M059J (cell line): ENCODE measurements at places on chromosomes 4 and X.

DNA sequence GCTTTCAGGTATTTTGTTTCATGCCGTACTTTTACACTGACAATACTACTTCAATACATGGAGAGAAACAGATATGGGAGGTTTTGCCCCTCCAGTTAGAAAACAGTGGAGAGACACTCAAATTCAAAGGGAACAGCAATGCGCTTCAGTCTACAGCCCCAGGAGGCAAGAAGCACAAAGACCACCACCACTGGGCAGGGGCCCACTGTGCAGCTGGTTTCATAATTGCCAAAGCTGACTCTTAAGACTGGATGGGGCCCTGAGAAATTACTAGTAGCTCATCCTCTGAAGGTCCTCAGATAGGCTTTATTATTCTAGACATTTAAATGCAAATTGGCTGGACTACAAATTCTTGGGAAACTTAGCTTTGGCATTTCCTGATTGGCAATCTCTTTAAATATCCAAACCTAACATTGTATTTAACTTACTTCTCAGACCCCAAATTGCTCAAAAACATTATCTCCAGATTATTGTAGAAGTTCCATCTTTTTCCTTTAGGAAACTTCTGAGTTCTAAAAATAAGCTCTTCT, 85.9 kb upstream of the GPR34 start:
- no peak for DNase-seq

DNA sequence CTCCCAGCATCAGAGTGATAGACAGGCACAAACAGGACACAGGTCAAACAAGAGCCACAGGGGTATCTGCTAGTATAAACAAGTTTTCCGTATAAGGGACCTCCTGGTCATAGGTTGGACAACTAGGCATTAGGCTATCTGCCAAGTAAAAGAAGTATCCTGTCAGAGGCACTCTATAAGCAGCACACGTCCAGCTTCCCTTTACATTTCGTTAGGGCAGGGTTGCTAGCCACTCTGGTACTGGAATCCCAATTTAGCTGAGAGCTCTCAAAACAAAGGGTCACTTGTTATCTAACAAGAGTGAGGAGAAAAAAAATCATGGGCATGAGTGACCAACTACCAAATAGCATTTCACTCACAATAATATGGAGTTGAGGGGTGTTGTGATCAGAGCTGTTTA, 780.7 kb upstream of the DIAPH2 start:
- DNase-seq, result no peak

DNA sequence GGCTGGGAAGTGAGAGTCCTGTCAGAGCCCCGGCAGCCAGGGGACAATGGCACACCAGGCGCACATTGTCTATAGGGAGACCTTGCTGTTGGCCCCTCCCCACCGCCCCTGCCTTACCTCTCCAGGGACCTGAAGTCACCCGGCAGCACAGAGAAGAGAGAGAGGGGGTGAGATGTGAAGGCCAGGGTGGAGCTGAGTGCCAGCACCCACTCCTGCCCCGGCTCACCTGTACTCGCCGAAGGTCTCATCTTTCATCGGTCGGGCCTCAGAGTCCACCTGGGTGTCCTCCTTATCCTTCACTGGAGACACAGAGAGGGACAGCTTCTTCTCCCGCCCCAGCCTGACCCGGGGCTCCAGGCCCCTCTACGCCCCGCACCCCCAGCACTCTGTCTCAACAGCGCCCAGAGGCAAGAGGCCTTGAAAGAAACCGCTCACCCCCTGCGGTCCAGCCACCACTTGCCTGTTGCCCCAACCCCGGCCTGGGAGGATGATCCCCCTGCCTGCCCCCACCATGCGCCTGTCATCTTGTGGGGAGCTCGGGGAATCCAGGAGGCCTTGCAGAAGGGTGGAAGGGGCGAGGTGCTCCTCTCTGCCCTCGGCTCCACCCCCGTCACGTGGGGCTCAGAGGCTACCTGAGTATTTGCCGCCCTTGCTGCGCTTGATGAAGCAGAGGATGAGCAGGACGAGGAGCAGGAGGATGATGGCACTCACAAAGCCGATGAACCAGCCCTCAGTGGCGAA, 22.6 kb downstream of the L1CAM start:
- DNase-seq, result no peak

DNA sequence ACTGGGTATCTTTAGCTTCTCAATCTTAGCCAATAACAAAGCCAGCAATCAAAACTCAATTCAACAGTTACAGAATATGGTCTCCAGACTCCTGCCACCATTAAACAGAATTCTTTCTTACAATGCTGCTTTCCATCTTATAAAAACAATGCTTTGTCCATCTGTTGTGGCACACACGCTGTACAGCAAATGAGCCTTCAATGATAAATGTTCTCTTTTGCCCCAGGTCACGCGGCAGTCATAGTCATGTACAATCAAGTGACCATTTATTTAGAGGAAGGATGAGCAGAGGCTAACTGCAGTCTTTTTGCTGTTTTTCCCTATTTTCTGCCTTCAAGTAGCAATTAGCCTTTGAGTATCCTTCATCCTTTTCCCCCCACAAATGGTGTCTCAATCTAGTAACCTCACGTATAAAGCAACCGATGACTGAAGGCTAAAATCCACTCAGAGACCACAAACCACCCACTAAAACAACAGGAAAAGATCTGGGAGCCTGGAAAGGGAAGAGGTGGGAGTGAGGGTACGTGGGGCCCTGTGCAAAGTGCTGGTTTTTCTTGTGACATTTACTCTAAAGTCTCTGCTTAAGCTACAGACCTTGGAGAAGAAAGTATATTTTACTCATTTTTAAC, 24.4 kb downstream of the TRIM2 start:
- no peak for DNase-seq

DNA sequence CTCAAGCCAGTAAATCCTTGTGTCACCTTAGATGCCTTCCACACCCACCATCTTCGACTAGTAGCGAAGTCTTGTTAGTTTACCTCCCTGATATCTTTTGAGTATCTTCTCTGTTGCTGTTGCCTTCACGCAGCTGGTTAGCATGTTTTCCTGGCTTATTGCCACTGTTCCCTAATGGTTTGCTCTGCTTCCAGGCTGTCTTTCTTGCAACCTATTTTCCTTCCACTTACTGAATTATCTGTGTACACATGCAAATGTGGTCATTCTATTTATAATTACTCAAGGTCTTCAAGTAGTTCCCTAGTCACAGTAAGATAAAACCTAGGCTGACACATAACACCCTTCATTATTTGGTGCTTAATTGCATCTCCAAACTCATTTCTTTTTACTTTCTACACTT, 89.5 kb downstream of the UGT8 start:
- no peak for DNase-seq

DNA sequence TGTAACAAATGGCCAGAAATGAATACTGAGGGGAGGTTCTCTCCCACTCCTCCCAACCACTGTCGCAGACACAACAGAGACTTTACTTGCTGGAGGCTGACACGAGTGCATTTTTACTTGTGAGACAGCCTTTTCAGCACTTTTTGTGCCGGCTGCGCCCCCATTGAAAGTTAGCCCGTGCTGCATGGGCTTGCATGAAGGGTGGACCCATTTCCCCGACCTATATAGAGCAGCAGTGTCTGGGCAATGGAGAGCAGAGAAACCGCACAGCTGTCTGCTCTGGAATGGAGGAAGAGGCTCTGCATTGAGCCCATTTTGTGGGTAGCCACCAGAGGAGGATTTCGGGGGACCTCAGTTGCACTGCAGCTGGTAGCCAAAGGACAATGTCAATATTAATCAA, 208.8 kb downstream of the UGT8 start:
- no peak for DNase-seq

DNA sequence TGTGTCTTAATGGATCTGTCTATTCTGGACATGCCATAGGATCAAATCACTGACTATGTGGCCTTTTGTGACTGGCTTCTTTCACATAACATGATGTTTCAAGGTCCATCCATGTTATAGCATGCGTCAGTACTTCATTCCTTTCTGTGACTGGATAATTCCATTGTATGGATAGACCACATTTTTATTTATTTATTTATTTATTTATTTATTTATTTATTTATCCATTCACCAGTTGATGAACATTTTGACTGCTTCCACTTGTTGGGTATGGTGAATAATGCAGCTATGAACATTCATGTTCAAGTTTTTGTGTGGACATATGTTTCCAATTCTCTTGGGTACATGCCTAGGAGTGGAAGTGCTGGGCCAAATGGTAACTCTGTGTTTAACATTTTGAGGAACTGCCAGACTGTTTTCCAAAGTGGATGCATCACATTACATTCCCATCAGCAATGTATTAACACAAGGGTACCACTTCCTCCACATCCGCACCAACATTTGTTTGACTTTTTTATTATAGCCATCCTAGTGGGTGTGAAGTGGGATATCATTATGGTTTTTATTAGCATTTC, 14.0 kb downstream of the RTL5 start:
- no peak for DNase-seq

- DNase-seq, result no peak
These were observed 128.2 kb upstream of the INPP4B start for GRCh38 chr4:142974328-142974727.

DNA sequence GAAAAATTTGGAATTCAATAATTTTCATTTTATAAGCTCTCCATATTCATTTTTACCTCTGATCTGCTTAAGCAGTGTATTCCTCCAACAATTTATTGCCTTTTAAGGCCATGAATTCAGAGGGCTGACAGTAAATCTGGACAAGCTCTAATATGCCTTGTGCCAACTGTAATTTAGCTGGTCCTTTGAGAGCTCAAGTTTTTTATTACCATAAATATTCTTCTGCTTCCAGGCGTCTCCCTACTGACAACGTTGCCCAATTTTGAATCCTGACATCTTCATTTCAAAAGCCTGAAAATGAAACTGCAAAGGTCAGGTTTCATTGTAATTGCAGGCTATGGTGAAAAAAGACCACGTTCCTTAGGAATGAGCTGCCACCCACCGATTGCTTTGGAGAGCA, 95.8 kb upstream of the GEMIN8 start:
- no peak for DNase-seq

DNA sequence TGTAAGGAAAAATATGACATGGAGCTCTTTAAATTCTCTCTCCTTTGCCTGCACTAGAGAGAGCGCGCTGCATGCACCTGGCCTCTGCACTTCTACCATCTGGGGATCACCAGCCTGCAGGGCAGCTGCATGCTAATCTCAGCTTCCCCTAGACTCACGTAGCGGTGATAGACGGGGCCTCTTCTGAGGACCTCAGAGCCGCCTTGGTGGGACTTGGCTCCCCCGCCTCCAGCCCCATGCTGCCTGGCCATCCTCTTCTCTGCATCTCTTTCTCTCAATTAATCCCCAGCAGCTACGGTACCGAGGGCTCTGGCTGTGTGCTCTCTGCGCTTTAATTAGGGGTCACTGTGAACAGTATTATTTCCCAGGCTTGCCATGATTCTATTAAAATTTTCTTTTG, 52.8 kb upstream of the PSAPL1 start:
- DNase-seq, result no peak

DNA sequence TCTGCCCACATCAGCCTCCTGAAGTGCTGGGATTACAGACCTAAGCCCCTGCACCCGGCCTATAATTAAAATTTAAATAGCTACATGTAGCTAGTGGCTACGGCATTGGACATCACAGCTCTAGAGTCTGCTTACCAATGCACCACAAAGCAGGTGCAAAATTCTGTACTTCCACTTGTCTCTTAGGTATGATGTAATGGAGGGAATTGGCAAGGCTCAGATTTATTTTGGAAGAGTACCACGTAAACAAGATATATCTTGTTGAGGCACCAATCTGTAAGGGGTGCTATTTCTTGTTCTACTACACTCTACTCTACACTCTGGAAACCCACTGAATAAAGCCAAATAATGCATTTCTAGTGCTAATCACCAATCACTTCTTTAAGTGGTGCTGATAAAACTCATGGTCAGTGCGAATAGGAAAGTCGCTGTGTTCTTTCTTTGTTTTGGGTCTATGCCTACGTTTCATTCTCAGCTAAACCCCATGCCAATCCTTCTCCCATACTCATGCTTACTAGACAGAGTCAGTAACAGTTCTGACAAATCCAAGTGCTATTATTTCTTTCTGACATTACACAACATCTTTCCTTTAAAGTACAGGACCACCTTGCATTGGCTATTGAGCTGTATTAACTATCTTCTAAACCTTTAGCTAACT, 92.3 kb downstream of the GC start:
- DNase-seq, result no peak

GRCh38 chr4:124964251-124964650, 251.7 kb upstream of the ANKRD50 start:
- DNase-seq, result no peak

DNA sequence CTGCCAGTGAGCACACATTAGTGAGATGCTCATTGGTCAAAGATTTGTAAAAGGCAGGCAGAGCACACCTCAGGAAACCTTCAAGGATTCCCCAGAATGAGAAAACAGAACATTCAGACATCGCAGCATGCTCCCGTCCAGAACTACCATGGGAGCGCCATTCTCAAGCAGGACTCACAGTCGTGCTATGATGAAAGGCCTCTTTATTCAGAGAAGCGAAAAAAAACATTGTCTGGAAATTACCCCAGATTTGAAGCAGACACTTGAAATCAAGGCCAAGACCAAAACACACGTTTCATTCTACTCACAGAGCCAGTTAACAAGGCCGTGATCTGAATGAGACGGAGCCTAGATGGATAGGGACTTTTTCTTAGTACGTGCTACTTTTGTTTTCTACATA, 961.8 kb upstream of the TENM3 start:
- DNase-seq, result no peak

- DNase-seq, result no peak
These were observed 12.1 kb upstream of the NPFFR2 start for GRCh38 chr4:72019688-72020087.

DNA sequence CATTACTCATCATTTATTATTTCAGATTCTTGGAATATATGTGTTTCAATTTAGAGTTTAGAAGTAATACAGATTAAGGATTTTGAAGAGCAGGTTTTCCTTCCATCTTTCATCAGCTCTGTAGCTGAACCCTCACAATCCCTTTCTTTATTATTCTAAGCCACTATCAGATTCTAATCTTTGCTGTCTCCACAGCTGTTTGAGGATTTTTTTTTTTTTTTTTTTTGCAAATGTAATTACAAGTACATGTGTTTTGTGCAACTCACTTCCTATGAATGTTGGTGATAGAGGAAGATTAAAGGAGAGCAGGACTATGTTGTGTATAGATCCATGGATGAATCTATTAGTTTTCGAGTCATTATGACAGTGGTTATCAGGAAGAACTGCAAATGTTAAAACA, 87.4 kb upstream of the TENM3 start:
- DNase-seq, result no peak

GRCh38 chr4:147948336-147948735, 216.4 kb downstream of the ARHGAP10 start:
- DNase-seq, result no peak

DNA sequence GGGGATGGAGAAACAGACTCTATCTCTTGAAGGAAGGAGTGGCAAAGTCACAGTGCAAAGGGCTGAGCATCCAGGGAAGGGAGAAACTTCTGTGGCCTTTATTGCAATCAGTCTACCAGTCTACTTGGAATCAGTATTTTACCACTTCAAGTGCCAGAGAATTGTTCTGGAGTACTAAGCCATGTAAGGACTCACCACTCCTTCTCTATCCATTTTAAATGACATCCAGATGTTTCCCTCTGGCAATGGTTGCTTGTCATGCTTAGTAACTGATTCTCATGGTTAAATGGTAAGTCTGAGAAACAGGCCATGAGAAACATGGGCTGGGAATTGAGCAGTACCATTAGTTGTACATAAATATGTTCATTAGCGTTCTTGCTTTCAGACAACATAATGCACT, 21.1 kb upstream of the SMIM10 start:
- DNase-seq, result no peak

- DNase-seq, result peak; percentile 41
These were observed 6.9 kb downstream of the CXCL6 start for GRCh38 chr4:73843369-73843768.
